Activated naive CD8-positive, alpha-beta T cell treated with anti-CD3 and anti-CD28 coated beads for 36 hours (primary cell): ENCODE measurements at places on chromosomes 12 and 14. TPM values are rescaled to one million over a fixed set of nuclear protein-coding genes. Genes with fewer than 3 reads are reported as not detected.

DNA sequence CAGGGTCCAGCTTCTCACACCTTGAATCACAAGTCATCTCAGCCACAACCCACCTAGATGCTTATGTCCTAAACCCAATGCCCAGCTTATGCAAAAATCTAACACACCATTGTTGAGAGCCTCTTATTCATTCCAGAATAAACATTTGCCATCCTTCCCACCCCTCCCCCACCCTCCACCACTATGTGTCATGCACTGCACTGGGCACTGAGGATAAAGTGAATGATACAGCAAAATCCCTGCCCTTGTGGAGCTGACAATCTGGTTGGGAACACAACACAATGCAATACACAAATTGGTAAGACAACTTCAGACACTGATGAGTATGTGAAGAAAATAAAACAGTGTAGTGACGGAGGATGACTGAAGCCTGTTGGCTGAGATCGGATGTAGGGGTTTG, 1.4 kb upstream of the GLTP start:
- no peaks in the 10 kb centered on the region for H3K27me3 ChIP-seq
- no peak overlapping the region for H3K27ac ChIP-seq
- no peak overlapping the region for H3K4me3 ChIP-seq
- no peak for DNase-seq
- no peaks in the 10 kb centered on the region for H3K36me3 ChIP-seq

- H3K36me3 ChIP-seq: no peaks in the 10 kb centered on the region
- H3K4me1 ChIP-seq: no peaks in the 10 kb centered on the region
- no peaks in the 10 kb centered on the region for H3K27me3 ChIP-seq
- no peak for DNase-seq
Observed at GRCh38 chr12:16719713-16720416, 113.9 kb upstream of the LMO3 start.

- H3K27ac ChIP-seq: no peak overlapping the region
- no peak overlapping the region for H3K4me3 ChIP-seq
- H3K36me3 ChIP-seq: no peaks in the 10 kb centered on the region
- peak; percentile 2 for DNase-seq
Observed at GRCh38 chr12:43957732-43958372, 122.0 kb downstream of the TMEM117 start.

- H3K27me3 ChIP-seq: no peaks in the 10 kb centered on the region
- peaks cover 3% of the 10 kb centered on the region for H3K36me3 ChIP-seq
- no peak for DNase-seq
- no peak overlapping the region for H3K27ac ChIP-seq
- no peak overlapping the region for H3K4me3 ChIP-seq
Observed at GRCh38 chr14:99413172-99413571, 67.5 kb downstream of the SETD3 start.

The HELB gene
- total RNA-seq: 13.7 TPM

The CCDC177 gene
- not detected for total RNA-seq

GRCh38 chr12:57151741-57152630, 4.6 kb upstream of the LRP1-AS start:
- H3K36me3 ChIP-seq: no peaks in the 10 kb centered on the region
- no peaks in the 10 kb centered on the region for H3K4me1 ChIP-seq
- H3K27ac ChIP-seq: no peak overlapping the region
- no peak overlapping the region for H3K4me3 ChIP-seq
- DNase-seq: no peak
- H3K27me3 ChIP-seq: no peaks in the 10 kb centered on the region

DNA sequence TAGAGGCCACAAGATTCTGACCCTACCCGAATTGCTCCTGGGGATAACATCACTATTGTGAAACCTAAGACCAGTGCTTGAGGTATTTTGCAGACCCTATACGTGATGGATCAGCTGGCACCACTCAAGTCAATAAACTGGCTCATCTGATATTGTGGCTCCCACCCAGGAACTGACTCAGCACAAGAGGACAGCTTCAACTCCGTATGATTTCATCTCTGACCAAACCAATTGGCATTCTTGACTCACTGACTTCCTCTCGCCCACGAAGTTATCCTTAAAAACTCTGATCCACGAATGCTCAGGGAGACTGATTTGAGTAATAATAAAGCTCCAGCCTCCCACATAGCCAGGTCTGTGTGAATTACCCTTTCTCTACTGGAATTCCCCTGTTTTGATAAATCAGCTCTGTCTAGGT, 1036.1 kb upstream of the TMEM132C start:
- H3K27me3 ChIP-seq: peaks cover 3% of the 10 kb centered on the region
- H3K4me3 ChIP-seq: no peak overlapping the region
- H3K4me1 ChIP-seq: peaks cover 2% of the 10 kb centered on the region
- H3K36me3 ChIP-seq: no peaks in the 10 kb centered on the region

DNA sequence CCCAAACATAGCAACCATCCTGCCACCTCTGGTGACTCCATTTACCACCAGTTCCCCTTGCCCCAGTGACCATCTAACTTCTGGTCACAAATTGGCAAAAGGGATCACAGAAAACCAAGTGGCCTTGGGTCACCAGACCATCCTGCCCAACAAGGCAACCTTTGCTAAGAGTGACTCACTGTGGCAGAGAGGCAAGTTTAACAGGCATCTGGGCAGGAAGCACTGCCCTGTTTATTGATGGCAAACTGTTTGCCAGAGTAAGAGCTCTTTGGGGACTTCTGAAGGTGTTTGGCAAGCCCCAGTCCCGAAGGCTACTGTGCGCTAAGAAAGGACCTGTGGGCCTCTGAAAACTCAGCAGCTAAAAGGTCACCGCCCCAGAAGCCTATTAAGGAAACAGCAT, 28.2 kb upstream of the TMEM233 start:
- H3K4me3 ChIP-seq: no peak overlapping the region
- H3K4me1 ChIP-seq: no peaks in the 10 kb centered on the region
- peaks cover 16% of the 10 kb centered on the region for H3K27me3 ChIP-seq

DNA sequence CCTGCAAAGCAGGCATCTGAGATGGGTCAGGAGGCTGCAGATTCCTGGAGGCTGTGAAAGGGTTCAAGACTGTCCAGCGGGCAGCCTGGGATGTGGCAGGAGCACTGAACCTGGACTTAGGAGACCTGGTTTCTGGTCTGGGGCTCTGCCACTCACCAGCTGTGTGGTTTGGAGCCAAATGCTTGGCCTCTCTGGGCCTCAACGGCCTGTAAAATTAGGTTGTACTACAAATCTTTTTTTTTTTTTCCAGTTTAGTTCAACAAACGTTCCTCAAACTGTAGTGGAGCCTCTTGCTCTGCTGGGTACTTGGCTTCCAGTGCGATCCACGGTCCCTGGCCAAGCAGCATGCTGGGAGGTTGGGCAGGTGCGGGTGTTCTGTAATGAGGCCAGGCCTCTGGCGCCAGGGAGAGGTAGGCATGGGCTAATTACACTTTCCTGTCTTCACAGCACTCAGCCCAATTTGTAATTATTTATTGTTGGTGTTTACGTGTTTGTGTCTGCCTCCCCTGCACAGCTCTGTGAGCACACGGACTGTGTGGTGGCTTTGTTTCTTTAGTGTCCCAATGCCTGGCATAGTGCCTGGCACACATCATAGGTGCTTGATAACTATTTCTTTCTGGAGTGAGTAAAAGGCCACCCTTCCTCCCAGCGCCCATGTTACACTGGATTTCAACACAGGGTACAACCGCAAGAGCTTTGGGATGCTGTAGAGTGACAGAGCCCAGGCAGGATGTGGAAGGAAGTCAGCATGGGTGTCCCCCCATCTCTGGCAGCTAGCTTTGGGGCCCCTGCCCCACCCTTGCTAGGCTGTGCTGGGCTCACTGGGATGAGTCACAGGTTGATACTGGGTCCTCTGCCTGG, 5.8 kb upstream of the KRT80 start:
- H3K27me3 ChIP-seq: peaks cover 4% of the 10 kb centered on the region
- H3K4me3 ChIP-seq: no peak overlapping the region
- DNase-seq: no peak

DNA sequence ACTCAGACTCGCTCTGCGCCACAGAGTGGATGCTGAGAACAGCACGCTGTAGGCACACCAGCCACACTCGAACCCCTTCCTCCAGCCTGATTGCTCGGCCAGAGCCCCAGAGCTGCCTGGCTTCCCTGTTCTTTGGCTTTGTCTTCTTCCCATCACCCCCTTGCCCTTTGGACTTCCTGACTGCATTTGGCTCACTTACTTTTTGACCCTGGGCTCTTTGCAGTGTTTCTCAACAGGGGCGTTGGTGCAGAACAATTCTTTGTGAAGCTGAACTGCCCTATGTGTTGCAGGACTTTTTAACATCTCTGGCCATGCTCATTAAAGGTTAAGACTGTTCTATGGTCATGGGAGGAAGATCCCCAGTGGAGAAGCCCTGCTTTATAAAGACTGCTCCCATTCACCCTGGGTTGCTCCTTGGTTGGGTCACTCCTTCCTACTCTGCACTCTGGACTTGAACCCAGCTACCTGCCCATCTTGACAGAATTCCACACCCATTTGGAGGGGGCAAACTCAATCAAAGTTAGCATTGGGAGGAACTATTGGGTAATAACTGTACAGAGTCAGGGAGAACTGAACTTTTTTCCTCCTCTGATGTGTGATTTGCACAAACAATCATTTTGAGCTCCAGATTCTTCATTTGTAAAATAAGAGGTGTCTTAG, 127.7 kb upstream of the PLEKHG7 start:
- H3K4me1 ChIP-seq: peaks cover 2% of the 10 kb centered on the region
- no peak overlapping the region for H3K4me3 ChIP-seq
- DNase-seq: no peak
- no peak overlapping the region for H3K27ac ChIP-seq
- no peaks in the 10 kb centered on the region for H3K27me3 ChIP-seq
- H3K36me3 ChIP-seq: no peaks in the 10 kb centered on the region

DNA sequence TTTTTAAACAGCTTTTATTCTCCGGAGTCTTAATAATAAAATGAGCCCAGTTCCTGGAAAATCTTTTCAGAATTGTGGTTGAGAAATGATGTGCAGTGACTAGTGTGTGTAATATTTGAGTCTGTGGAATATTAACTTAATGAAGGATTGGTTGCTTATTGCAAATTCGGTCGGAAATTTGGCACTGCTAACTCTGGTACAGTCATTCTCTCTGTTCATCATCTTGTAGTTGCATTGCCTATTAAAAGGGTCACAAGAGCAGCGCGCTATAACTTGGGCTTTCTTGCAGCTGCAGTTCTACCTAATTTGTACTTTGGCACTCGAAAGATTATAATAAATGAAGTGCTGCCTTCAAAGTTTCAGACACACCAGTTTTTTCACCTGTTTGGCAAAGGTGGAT, 146.0 kb downstream of the FLRT2 start:
- no peak overlapping the region for H3K27ac ChIP-seq
- H3K4me3 ChIP-seq: no peak overlapping the region
- H3K27me3 ChIP-seq: no peaks in the 10 kb centered on the region
- no peaks in the 10 kb centered on the region for H3K4me1 ChIP-seq
- no peak for DNase-seq
- H3K36me3 ChIP-seq: no peaks in the 10 kb centered on the region

DNA sequence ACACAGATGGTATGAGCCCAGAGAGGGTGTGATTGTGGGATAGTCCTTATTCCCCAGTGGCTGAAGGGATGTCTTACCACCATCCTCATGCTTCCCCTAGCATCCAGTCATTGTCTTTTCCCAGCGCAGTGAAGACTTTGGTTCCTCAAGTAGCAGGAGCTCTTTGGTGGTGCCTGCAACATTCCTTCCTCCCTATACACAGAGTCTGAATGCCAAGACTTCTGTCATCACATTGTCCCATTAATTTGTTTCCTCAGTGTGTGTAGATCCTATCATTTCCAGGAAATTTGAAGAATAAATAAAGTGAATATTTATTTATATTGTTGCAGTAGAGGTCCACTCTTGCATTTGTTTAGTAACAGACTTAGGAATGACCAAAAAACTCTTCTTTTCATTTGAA, 147.2 kb downstream of the DACT1 start:
- H3K27ac ChIP-seq: no peak overlapping the region
- H3K4me1 ChIP-seq: no peaks in the 10 kb centered on the region
- no peaks in the 10 kb centered on the region for H3K36me3 ChIP-seq

The ATP6V1D gene
- total RNA-seq: 28.3 TPM

DNA sequence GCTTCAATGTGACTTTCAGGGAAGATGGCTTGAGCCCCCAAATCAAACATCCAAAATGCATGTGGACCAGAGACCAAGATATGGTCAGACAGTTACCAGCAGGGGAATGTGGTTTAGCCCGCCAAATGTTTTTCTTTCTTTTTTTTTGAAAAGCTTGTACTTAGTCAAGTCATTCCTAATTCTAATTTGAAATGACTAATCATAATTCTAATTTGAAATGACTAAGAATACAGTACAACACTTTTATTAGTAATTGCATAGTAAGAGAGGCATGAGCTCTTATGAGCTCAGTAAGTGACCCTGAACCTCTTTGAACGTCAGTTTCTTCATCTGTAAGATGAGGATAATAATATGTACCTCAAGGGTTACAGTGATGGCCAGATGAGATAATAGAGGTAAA, 72.4 kb downstream of the HECTD4 start:
- H3K4me3 ChIP-seq: no peak overlapping the region
- DNase-seq: no peak

The TAS2R46 gene
- total RNA-seq: 0.39 TPM

GRCh38 chr14:40309124-40309523, 876.9 kb upstream of the FBXO33 start:
- no peak for DNase-seq
- H3K36me3 ChIP-seq: no peaks in the 10 kb centered on the region
- no peak overlapping the region for H3K27ac ChIP-seq
- no peaks in the 10 kb centered on the region for H3K27me3 ChIP-seq
- H3K4me1 ChIP-seq: no peaks in the 10 kb centered on the region
- no peak overlapping the region for H3K4me3 ChIP-seq

DNA sequence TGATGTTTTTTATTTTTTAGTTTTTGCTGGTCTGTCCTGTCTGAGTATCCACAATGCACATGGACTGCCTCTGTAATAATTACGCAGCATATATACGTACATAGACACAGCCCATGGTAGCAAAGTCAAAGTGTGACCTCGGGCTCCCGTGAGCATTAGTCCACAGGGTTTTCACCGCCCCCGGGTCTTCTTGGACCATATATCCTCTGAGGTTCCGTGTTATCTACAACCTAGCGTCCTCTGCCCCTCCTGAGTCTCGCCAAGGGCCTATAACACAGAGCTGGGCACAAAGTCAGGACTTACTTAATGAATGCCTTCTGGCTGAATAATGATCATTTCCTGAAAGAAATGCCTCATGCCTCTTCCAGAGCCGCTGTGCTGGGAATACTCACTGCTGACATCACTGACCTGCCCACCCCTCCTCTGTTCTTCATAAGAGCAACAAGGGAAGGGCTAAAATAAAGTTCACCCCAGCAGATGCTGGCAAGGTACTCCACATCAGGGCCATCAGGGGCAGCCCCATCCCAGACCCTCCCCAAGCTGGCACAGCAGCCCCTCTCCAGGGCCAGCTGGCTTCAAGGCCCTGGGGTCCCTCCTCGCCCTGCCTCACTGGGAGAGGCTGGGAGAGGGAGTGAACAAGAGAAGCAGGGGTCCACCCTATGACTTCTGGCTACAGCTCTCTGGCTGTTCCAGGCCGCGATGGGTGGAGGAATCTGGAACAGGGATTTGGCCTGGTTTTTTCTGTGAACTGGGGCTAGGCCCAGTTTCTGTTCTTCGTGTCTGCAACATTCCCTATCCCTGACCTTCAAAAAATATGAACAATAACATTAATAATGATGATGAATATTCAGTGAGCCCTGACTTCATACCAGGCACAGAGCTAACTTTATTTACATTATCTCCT, 7.9 kb downstream of the HDAC7 start:
- H3K27me3 ChIP-seq: no peaks in the 10 kb centered on the region
- DNase-seq: no peak
- H3K36me3 ChIP-seq: peaks cover 69% of the 10 kb centered on the region
- H3K4me3 ChIP-seq: peak overlapping the region; percentile 98

- H3K36me3 ChIP-seq: peaks cover 91% of the 10 kb centered on the region
- no peak overlapping the region for H3K4me3 ChIP-seq
- peak overlapping the region; percentile 96 for H3K27ac ChIP-seq
- peaks cover 90% of the 10 kb centered on the region for H3K4me1 ChIP-seq
- no peaks in the 10 kb centered on the region for H3K27me3 ChIP-seq
Observed at GRCh38 chr12:46223047-46223446, 45.8 kb downstream of the SLC38A1 start.

The PTCSC3 gene
- not detected for total RNA-seq
